ENCODE measurements at places on chromosomes 5 and 9.

DNA sequence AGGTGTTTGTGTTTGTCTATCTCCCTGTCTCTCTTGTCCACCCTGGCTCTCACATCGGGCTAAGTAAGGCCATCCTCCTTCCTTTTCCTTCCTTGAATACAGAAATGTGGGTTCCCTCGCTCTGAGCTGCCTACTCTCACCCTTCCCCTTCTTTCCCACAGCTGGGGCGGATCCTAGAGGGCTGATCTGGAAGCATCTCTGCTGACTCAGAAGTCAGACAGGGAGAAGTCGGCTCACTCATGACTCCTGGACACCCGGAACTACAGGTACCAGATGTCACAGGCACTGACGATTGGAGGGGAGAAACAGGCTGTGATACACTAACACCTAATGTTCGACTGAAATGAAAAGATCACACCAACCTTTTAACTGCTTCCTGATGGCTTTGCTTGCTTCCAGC is 41.3 kb downstream of the PTPN3 start:
- no peak for DNase-seq

- DNase-seq: no peak
These were observed 72.5 kb downstream of the MACROH2A1 start for GRCh38 chr5:135326296-135327254.

DNA sequence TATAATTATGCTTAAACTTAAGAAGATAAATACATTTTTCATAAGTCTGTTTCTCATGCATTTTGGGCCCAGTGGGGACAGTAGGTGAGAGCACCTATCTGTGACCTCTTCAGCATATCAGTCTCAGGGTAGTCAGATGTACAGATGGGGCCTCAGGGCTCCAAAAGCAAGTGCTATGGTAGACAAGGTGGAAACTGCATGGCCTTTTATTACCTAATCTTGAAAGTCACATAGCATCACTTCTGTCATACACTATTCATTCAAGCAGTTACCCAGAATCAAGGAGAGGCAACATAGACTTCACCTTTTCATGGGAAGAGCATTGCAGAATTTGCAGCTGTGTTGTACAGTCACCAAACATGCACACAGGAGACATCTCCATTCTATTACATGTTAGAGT is 94.8 kb downstream of the SV2C start:
- no peak for DNase-seq

DNA sequence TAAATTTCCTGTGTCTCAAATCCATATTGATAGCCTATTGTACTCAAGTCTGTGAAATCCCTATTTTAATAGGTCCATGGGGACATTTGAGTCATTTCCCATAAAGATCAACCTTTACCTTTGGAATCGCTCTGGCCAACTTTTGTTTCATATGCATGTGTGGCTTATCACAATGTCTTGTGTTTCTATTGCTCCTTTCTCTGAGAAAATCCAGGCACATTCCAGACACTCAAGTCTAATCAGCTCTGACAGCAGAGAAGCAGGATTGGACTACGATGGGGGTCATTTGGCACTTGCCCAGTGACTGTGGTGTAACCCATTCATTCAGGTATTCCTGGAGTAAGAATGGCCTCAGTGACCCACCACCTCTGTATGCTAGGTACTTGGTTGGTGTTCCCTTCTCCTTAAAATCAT is 48.4 kb downstream of the ACTBL2 start:
- no peak for DNase-seq

- DNase-seq: no peak
These were observed 395.4 kb downstream of the NTRK2 start for GRCh38 chr9:85064811-85065371.

DNA sequence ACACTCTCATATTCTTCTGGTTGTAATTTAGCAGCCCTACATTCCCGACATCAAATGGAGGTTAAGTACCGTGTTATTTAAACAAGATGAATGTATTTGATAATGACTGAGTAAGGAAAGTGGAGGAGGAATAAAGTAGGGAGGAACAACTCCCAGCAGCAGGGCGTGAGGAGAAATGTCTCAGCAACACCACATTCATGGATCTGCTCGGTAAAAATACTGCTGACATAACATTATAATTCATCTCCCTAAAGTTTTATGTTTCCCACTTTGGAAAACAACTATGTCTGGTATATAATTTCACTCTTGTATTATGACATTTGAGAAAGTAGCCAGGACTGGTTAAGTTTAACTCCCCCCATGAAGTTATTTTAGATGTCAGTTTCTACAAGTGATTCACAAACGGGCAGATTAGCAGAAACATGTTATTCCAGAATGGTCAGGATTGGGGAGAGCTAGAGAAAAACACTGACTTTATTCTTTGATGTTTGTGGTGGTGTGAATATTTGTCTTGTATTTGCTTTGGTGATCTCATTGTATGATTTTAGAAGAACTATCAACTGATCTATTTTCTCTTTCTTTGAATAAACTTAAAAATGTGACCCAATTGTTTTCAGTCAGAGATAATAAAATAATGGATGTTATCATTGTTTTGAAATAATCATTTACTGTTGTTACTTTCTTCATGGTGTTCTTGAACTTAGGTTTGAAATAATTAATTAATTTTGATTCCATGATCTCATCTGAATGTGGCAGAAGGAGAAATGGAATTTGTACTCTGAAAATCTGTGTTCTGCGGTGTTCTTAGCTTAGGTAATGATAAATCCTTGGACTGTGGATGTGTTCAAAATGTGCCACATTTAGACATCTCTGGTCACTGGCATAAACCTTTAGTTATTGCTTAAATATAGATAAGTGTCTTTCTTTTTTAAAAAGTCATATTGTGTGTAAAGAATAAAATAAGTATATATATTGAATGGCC is 303.6 kb upstream of the ZNF608 start:
- no peak for DNase-seq

DNA sequence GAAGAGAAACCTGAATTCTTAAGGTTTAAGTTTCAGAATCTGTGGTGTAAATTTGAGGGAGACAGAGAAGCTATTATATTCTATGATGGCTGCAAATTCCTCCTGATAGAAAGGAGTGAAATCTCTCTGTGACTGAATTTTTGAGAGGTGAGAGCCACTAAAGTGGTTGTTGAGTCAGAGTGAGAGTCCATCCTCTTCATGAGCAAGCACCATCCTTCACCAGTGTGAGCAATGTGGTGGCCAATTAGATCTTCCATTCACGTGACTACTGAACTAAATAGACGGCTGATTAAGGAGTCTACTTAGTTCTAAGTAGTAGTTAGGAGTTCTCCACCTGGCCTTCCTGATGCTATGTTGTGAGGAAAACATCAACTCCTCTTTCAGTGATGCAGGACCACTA is 147.8 kb upstream of the CCNH start:
- no peak for DNase-seq

GRCh38 chr5:80337379-80337778 is 17.6 kb downstream of the SPZ1 start:
- DNase-seq: no peak
